ENCODE measurements at places on chromosomes 7 and 10.

- H3K27ac ChIP-seq, result no peak overlapping the region
- no peak overlapping the region for H3K4me3 ChIP-seq
- H3K27me3 ChIP-seq, result no peaks in the 10 kb centered on the region
- no peak for DNase-seq
- no peaks in the 10 kb centered on the region for H3K36me3 ChIP-seq
Measured at GRCh38 chr7:93964813-93965212, 39.3 kb downstream of the BET1 start.

DNA sequence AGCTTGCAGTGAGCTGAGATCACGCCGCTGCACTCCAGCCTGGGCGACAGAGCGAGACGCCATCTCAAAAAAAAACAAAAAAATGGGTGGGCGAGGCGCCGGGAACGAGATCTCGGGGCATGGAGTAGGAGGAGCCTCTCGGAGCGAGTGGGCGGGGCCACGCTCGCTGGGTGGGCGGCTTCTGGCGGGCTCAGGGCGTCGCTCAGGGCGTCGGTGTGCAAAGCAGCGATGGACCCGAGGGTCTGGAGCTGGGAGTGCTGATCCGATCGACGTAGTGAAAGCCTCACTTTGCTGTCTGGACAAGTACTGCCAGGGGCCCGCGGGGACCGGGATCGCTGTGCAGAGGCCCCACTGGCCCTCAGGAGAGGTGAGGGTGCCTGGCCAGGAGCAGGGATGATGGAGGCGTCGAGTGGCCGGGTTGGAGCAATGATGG, 22.6 kb upstream of the AMZ1 start:
- no peaks in the 10 kb centered on the region for H3K36me3 ChIP-seq
- DNase-seq, result no peak
- H3K4me1 ChIP-seq, result peaks cover 3% of the 10 kb centered on the region
- no peak overlapping the region for H3K27ac ChIP-seq
- no peak overlapping the region for H3K4me3 ChIP-seq

DNA sequence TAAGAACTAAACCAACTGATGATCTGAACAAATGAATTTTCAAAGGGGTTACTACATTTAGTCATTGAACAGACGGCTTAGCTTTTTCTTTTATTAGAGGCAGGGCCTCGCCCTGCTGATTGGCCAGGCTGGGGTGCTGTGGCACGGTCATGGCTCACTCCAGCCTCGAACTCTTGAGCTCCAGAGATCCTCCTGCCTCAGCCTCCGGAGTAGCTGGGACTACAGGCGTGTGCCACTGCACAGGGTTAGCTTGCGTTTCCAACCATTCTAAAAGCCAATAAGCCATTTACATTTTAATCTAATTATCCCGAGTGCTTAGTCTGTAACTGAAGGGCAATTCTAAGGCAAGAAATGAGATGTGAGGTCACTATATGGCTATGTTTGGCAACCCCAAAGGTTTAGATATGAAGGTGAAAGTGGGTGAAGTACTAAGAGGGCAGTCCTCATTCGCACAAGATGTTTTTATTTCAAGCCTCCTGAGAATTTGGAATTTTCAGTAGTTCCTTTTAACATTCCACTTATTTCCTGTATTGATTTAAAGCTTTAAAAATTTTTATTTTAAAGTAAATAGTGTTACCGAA, 1.6 kb upstream of the CDK13 start:
- H3K36me3 ChIP-seq, result no peaks in the 10 kb centered on the region
- peaks cover 5% of the 10 kb centered on the region for H3K4me1 ChIP-seq
- peak; percentile 4 for DNase-seq
- no peaks in the 10 kb centered on the region for H3K27me3 ChIP-seq
- H3K4me3 ChIP-seq, result peak overlapping the region; percentile 93

DNA sequence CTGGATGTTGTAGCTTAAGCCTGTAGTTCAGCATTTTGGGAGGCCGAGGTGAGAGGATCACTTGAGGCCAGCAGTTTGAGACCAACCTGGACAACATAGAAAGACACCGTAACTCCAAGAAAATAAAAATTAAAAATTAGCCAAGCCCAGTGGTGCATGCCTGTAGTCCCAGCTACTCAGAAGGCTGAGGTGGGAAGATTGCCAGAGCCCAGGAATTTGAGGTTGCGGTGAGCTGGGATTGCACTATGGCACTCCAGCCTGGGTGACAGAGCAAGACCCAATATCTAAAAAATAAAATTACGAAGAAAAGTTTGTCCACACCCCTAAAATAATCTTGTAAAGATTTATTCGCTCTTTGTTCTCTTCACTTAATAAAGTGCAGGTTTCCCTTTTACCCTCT, 951.0 kb downstream of the TYW1 start:
- H3K27ac ChIP-seq, result no peak overlapping the region
- H3K36me3 ChIP-seq, result no peaks in the 10 kb centered on the region
- peak; percentile 20 for DNase-seq
- no peaks in the 10 kb centered on the region for H3K4me1 ChIP-seq
- H3K27me3 ChIP-seq, result no peaks in the 10 kb centered on the region

- H3K27ac ChIP-seq, result peak overlapping the region; percentile 78
- no peak overlapping the region for H3K4me3 ChIP-seq
- no peaks in the 10 kb centered on the region for H3K27me3 ChIP-seq
- H3K36me3 ChIP-seq, result no peaks in the 10 kb centered on the region
- H3K4me1 ChIP-seq, result peaks cover 35% of the 10 kb centered on the region
- DNase-seq, result peak; percentile 67
Measured at GRCh38 chr7:41006306-41006995, 696.4 kb downstream of the INHBA start.

- H3K27ac ChIP-seq, result no peak overlapping the region
- no peaks in the 10 kb centered on the region for H3K27me3 ChIP-seq
- DNase-seq, result no peak
- H3K36me3 ChIP-seq, result no peaks in the 10 kb centered on the region
- H3K4me1 ChIP-seq, result no peaks in the 10 kb centered on the region
- no peak overlapping the region for H3K4me3 ChIP-seq
Measured at GRCh38 chr7:145263886-145264285, 428.0 kb upstream of the TPK1 start.

GRCh38 chr10:90484518-90484917, 373.3 kb downstream of the HTR7 start:
- no peaks in the 10 kb centered on the region for H3K27me3 ChIP-seq
- H3K27ac ChIP-seq, result no peak overlapping the region

DNA sequence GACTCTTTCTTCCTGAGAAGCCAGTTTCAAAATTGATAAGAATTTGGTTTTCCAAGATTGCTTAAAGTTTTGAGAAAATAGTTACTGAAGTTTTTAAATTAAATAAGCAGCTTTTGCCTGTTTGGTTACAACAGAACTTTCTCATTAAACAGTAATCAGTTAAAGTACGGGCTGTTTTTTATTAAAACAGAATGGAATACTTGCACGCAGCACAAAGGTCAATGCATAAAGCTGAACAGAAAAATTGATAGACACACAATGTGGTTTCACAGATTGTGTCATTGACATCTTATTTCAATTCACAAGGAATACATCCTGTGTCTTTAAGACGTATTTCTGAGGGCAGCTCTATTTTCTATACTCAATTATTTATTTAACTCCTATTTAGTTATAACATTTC, 192.2 kb downstream of the PRKG1 start:
- no peak overlapping the region for H3K27ac ChIP-seq
- H3K27me3 ChIP-seq, result no peaks in the 10 kb centered on the region
- H3K4me1 ChIP-seq, result no peaks in the 10 kb centered on the region
- H3K36me3 ChIP-seq, result no peaks in the 10 kb centered on the region
- no peak overlapping the region for H3K4me3 ChIP-seq
- no peak for DNase-seq

GRCh38 chr10:132021046-132021445, 39.3 kb upstream of the BNIP3 start:
- H3K27me3 ChIP-seq, result peaks cover 9% of the 10 kb centered on the region
- no peaks in the 10 kb centered on the region for H3K4me1 ChIP-seq
- no peak for DNase-seq
- no peak overlapping the region for H3K27ac ChIP-seq

- peak; percentile 55 for DNase-seq
- H3K27ac ChIP-seq, result no peak overlapping the region
- no peaks in the 10 kb centered on the region for H3K27me3 ChIP-seq
- peaks cover 53% of the 10 kb centered on the region for H3K4me1 ChIP-seq
Measured at GRCh38 chr10:110525349-110526260, 27.9 kb downstream of the DUSP5 start.

GRCh38 chr7:129836983-129837382, 115.8 kb downstream of the UBE2H start:
- H3K36me3 ChIP-seq, result peaks cover 10% of the 10 kb centered on the region
- no peak for DNase-seq
- H3K4me1 ChIP-seq, result peaks cover 25% of the 10 kb centered on the region
- H3K27me3 ChIP-seq, result no peaks in the 10 kb centered on the region
- no peak overlapping the region for H3K4me3 ChIP-seq

DNA sequence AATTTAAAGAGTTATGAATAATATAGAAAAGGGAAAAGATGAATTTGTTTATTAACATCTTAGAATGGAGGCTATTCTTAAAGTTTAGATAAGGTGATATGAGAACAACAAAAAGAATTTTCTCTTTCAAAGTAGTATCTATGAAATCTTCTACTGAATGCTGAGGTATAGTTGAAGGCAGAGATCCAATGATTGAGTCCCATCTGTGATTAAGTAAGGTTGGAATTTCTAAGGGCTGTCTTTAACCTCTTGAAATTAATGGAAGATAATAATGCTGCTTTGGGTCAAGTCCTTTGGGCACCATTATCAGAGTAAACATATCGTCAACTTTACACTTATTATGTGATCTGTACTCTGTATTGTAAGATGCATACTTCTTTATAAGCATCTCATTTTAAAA, 307.9 kb downstream of the PRKG1 start:
- H3K4me1 ChIP-seq, result peaks cover 3% of the 10 kb centered on the region
- H3K36me3 ChIP-seq, result no peaks in the 10 kb centered on the region
- no peaks in the 10 kb centered on the region for H3K27me3 ChIP-seq
- H3K4me3 ChIP-seq, result no peak overlapping the region
- no peak for DNase-seq

DNA sequence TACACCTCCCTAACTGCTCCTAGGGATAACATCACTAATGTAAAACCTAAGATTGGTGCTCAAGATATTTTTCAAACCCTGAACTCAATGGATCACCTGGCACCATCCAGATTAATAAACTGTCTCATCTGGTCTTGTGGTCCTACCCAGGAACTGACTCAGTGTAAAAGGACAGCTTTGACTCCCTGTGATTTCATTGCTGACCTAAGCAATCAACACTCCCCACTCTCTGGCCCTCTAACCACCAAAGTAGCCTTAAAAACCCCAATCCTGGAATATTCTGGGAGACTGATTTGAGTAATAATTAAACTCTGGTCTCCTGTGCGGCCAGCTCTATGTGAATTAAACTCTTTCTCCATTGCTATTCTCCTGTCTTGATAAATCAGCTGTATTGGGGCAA, 6.2 kb upstream of the USP54 start:
- no peaks in the 10 kb centered on the region for H3K27me3 ChIP-seq
- peaks cover 12% of the 10 kb centered on the region for H3K4me1 ChIP-seq
- no peak overlapping the region for H3K27ac ChIP-seq
- no peak overlapping the region for H3K4me3 ChIP-seq
- DNase-seq, result peak; percentile 71

DNA sequence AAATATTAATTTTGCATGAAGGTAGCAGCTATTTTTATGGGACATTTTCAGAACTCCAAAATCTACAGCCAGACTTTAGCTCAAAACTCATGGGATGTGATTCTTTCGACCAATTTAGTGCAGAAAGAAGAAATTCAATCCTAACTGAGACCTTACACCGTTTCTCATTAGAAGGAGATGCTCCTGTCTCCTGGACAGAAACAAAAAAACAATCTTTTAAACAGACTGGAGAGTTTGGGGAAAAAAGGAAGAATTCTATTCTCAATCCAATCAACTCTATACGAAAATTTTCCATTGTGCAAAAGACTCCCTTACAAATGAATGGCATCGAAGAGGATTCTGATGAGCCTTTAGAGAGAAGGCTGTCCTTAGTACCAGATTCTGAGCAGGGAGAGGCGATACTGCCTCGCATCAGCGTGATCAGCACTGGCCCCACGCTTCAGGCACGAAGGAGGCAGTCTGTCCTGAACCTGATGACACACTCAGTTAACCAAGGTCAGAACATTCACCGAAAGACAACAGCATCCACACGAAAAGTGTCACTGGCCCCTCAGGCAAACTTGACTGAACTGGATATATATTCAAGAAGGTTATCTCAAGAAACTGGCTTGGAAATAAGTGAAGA, 112.3 kb downstream of the CFTR start:
- H3K4me1 ChIP-seq, result peaks cover 5% of the 10 kb centered on the region
- no peaks in the 10 kb centered on the region for H3K27me3 ChIP-seq
- H3K4me3 ChIP-seq, result no peak overlapping the region
- no peak for DNase-seq

- no peak overlapping the region for H3K4me3 ChIP-seq
- H3K27ac ChIP-seq, result no peak overlapping the region
- H3K4me1 ChIP-seq, result peaks cover 2% of the 10 kb centered on the region
- peaks cover 2% of the 10 kb centered on the region for H3K27me3 ChIP-seq
- no peaks in the 10 kb centered on the region for H3K36me3 ChIP-seq
- DNase-seq, result no peak
Measured at GRCh38 chr7:44150466-44150832, 9.3 kb upstream of the MYL7 start.

- no peak for DNase-seq
- H3K4me1 ChIP-seq, result peaks cover 4% of the 10 kb centered on the region
- no peaks in the 10 kb centered on the region for H3K36me3 ChIP-seq
- H3K4me3 ChIP-seq, result no peak overlapping the region
- no peaks in the 10 kb centered on the region for H3K27me3 ChIP-seq
Measured at GRCh38 chr10:97013568-97013967, 172.2 kb downstream of the SLIT1 start.

DNA sequence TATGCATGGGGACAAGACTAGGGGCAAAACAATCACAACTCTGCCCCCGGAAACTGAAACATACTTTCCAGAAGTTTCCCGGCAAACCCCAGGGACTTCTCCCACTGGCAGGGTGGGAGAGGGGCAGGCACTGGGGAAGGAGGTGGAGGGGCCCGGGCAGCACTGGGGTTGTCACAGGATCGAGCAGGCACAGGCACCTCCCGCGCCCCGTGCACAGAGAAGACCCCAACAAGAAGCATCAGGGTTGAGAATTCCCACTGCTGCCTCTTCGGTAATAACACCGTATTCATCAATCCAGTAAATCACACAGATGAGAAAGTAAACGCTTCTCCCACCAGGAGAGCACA, 490.5 kb downstream of the PTPRN2 start:
- DNase-seq, result no peak
- H3K36me3 ChIP-seq, result no peaks in the 10 kb centered on the region
- H3K4me1 ChIP-seq, result no peaks in the 10 kb centered on the region

- H3K4me3 ChIP-seq, result no peak overlapping the region
- H3K27ac ChIP-seq, result peak overlapping the region; percentile 44
- DNase-seq, result peak; percentile 90
- H3K4me1 ChIP-seq, result peaks cover 30% of the 10 kb centered on the region
- H3K36me3 ChIP-seq, result no peaks in the 10 kb centered on the region
Measured at GRCh38 chr10:31771331-31771831, 157.2 kb downstream of the ARHGAP12 start.

GRCh38 chr10:104123397-104123796, 1.4 kb downstream of the SFR1 start:
- H3K27me3 ChIP-seq, result no peaks in the 10 kb centered on the region
- no peaks in the 10 kb centered on the region for H3K36me3 ChIP-seq
- H3K27ac ChIP-seq, result no peak overlapping the region
- peaks cover 22% of the 10 kb centered on the region for H3K4me1 ChIP-seq

GRCh38 chr7:1844951-1845390, 174.9 kb downstream of the ELFN1 start:
- H3K4me3 ChIP-seq, result no peak overlapping the region
- H3K4me1 ChIP-seq, result peaks cover 5% of the 10 kb centered on the region
- H3K27ac ChIP-seq, result no peak overlapping the region
- H3K36me3 ChIP-seq, result no peaks in the 10 kb centered on the region
- DNase-seq, result no peak

Data from astrocyte (in vitro differentiated cells and primary cell).